Activated CD8-positive, alpha-beta T cell treated with anti-CD3 and anti-CD28 coated beads for 36 hours (primary cell): ENCODE measurements at places on chromosomes 2 and 18.

DNA sequence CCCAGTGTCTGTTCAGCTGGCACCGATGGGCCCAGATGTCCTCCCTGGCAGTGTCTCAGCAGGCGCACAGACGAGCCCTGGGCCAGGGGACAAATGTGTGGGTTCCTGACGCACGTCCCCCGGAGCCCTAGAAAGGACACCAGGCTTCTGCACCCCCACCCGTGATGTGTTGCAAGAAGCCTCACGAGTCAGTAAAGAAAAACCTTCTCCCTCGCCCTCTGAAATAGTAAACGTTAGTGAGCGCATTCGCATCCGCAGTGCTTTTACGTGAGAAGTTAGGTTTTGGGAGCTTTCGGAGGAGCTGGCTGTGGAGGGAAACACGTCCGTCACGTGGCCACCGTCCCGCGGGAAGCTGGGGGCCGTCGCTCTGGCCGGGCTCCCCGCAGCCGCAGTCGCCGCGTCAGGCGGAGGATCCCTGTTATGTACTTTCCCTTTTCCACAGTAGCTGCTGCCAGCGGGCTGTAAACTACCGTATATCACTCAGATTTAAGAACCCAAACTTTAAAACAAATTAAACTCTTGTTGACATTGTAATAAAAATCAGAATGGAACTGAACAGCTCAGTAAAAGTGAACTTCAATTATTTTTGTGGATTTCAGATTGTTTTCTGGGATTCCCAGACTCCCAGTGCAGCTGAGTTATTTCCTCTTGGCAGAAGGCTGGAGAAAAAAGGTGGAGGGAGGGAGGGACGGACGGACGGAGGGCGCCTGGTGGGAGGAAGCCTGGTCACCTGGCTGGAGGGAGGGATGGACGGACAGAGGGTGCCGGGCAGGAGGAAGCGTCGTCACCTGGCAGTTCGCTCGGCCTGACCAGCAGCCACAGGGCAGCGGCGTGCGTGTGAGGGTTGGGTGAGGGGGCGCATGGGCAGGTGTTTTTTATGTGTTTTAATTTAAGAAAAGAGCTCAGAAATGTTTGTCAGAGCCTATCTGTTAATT, 112.1 kb downstream of the NFATC1 start:
- H3K4me1 ChIP-seq, result peaks cover 57% of the 10 kb centered on the region
- DNase-seq, result peak; percentile 47
- H3K27ac ChIP-seq, result peak overlapping the region; percentile 90
- no peaks in the 10 kb centered on the region for H3K27me3 ChIP-seq
- peak overlapping the region; percentile 63 for H3K4me3 ChIP-seq
- peaks cover 50% of the 10 kb centered on the region for H3K36me3 ChIP-seq

DNA sequence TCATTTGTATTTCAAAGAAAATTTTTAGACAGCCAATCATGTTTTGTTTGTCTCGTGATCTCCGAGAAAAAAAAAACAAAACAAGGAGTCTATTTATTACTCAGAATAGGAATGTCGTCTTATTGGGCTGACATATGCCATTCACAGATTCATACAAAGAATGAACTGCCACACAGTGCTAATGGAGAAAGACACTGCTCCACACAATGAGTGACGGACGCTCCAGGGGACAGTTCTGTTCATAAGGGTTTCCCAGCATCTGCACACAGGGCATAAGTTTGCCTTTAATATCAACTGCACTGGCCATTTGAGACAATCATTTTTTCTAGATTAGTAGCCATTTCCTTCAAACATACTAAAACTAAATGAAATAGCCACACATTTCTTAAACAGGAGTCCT, 3.4 kb downstream of the SERTAD2 start:
- H3K36me3 ChIP-seq, result peaks cover 4% of the 10 kb centered on the region
- no peaks in the 10 kb centered on the region for H3K27me3 ChIP-seq
- peak overlapping the region; percentile 51 for H3K4me3 ChIP-seq
- no peak overlapping the region for H3K27ac ChIP-seq
- DNase-seq, result no peak

DNA sequence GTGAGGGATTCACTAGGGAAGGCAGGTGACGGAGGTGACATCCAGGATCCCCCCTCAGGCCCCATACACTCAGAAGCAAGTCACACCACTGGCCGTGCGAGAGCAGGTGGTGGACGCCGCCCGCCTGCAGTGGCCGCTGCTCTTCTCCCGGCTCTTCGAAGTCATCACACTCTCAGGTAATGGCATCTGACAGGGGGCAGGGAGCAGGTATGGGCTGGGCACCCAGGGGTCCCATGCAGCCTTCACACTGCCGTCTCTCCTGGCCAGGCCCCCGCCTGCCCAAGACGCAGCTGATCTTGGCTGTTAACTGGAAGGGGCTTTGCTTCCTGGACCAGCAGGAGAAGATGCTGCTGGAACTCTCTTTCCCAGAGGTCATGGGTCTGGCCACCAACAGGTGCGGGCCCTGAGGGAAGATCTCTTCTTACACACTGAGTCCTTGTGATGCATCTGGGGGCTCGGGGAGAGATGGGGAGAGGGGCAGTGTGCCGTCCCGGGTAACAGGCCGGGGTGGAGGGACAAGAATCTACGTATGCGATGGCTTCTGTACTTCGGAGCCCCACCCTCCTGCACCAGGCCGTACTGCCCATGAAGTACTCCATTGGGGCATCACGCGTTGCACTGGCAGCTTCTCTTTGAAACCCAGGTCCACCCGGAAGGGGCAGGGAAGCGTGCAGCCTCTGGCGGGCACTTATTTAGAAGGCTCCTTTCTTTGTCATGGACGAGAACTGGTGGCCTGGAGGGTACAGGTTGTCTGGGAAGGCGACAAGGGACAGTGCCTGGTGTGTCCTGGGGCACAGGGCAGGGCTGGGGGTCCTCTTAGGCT, 18.8 kb upstream of the GPR17 start:
- no peak overlapping the region for H3K4me3 ChIP-seq
- H3K27me3 ChIP-seq, result no peaks in the 10 kb centered on the region
- no peaks in the 10 kb centered on the region for H3K4me1 ChIP-seq
- DNase-seq, result no peak
- no peaks in the 10 kb centered on the region for H3K36me3 ChIP-seq

- H3K27ac ChIP-seq, result no peak within 1 kb of the TSS
- DNase-seq, result peak; percentile 26
- H3K4me3 ChIP-seq, result peak within 1 kb of the TSS; percentile 79
- H3K36me3 ChIP-seq, result no peaks in the 10 kb centered on the region
Measured at GRCh38 chr18:8705238-8705960, at the start of gene MTCL1. Gene MTCL1, plus strand, starts transcription at chr18:8705556. Its CDS starts 105 bp downstream, at chr18:8705661.

DNA sequence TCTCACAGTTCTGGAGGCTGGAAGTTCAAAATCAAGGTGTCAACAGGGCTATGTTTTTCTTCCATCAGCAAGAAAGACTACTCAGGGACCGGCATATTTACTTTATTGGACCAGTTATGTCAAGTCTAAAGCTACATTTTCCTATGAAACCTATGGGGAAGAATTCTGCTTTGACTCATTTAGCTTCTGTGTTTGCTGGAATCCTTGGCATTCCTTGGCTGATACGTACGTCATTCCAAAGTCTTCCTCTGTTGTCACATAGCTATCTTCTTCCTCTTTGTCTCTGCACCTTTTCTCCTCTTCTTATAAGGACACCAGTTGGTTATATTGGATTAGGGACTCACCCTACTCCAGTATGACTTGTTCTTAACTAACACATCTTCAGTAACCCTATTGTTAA, 137.4 kb upstream of the FBXO11 start:
- H3K27ac ChIP-seq, result no peak overlapping the region
- H3K4me1 ChIP-seq, result no peaks in the 10 kb centered on the region
- no peak overlapping the region for H3K4me3 ChIP-seq
- DNase-seq, result no peak
